ENCODE measurements at places on chromosomes 2 and 18.

DNA sequence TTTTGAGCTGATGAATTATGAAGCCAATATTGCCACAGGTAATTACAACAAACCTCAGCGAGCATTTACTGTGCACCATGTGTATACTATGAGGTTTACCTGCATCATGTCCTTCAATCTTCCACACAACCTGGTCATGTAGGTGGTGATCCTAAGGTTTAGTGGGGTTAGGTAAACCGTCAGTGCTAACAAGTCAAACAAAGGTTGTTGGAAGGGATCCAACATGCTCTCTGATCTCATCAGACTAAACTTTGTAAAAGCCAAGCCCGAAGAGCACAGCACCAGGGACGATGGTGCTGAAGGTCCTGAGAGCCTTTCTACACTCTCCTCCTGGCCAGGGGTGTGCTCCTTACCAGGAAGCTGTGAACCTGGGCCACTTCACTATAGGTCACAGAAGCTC is 29.4 kb downstream of the SH3YL1 start:
- no peak for DNase-seq

DNA sequence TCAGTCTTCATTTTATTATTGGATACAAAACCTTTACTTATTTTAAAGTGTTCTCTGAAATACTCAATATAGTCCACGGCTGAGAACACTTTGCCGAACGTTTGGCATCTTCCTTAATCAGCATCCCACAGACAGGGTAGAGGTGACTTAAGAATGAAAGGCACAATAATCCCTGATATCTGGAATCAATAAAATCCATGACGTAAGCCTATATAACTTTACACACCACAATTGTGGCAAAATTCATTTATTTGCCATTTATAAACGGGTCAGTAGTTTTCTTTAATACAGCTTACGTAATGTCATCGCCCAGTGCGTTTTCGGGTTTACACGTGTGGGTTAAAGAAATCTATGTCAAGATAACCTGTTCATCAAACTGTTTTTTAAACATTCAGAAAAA is 1.3 kb downstream of the MGAT4A start:
- no peak for DNase-seq

GRCh38 chr2:205024822-205025518 is 479.7 kb downstream of the PARD3B start:
- peak; percentile 95 for DNase-seq

- DNase-seq = no peak
These were observed 1.9 kb downstream of the CD302 start for GRCh38 chr2:159795841-159796690.

DNA sequence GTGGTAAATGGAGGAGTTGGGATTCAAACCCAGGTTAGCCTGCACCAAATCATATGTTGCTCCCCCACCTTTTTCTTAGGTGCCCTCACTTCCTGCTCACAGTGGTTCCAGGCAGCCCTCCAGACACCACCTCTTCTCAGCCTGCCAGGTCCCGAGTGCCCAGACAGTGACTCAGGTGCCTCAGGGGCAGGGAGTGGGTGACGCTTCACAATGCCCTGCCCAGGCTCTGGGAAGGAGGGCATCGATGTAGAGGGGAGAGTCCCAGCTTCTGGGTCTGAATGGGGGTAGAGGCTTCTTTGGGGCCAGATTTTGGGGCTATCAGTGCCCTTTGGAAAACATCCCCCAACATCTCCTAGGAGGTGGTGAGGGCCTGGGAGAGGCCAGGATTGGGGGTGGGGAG is 5.2 kb upstream of the DNAJB2 start:
- peak; percentile 99 for DNase-seq

All from kidney tubule cell (primary cell).